ENCODE measurements at places on chromosomes 5 and 9.

GRCh38 chr5:88551724-88552345 lies 283.2 kb upstream of the TMEM161B start:
- no peak for DNase-seq

GRCh38 chr9:36204906-36205547 lies 14.3 kb downstream of the CLTA start:
- DNase-seq, result no peak

DNA sequence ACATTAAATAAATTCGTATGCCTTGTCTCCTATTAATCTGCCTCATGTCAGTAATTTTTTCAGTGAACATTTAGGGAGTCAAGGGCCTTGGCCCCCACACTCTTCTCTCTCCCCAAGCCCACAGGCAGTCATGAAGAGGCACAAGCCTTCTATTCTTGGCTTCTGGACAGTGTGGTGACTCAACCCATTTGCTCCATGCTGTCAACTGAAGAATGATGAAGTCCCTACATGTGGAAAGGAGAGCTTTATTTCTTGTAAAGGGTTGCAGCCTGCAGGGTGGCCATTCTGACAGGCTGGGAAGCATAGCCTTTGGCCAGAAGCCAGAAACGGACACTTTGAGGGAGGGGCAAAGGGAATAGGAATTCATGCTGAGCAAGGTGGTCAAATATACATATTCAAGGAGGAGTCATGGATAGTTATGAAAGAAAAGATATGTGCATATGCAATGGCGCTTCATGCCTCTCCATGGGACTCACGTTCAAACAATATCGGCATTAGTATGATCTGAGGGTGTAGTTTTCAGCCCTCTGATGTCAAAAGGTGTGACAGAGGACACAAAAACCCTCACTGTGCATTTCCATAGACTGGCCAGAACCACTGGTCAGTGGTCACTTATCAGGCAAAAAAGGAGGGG lies 31.3 kb downstream of the ANKRA2 start:
- no peak for DNase-seq

GRCh38 chr5:1103093-1103492 lies 8.8 kb downstream of the SLC12A7 start:
- DNase-seq, result no peak

DNA sequence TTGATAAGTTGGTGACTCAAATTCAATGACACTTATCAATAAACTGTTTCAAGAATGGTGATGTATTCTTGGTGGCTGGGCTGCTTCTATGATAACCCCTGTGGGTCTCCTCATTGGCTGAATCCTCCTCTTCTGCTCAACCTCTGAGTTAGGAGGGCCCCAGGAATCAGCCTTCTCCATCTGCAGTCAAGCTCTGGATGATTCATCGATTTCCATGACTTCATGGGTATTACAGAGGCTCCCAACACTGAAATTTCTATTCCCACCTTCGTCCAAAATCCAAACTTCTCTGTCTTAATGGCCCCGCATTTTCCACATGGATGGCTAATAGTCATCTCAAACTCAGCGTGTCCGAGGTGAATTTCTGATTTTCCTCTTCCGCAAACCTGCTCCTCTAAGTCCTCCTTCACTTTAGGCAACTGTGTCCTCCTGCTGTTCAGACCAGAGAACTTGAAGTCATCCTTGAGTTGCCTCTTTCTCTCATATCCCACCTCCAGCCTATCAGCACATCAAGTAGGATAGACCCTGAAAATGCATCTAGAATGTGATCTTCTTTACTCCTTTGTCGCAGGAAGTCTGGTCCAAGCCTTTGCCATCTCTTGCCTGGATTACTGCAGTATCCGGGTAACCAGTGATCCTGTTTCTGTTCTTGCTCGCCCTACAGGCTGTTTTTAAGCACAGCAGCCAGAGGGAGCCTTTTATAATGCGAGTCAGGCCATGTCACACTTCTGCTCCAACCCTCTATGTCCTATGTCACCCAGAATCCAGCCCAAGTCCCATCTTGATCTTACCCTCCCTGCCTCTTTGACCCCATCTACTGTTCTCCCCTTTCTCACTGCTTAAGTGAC lies 41.4 kb upstream of the IL7R start:
- DNase-seq, result peak; percentile 64

GRCh38 chr5:96350678-96351077 lies 82.4 kb downstream of the PCSK1 start:
- DNase-seq, result no peak

- DNase-seq, result peak; percentile 3
These were observed 18.3 kb upstream of the IL9 start for GRCh38 chr5:135913713-135914626.

GRCh38 chr5:96952118-96952750 lies 16.4 kb downstream of the LNPEP start:
- DNase-seq, result no peak
